ENCODE measurements at places on chromosomes 7 and 10.

- DNase-seq = no peak
Measured at GRCh38 chr7:46637793-46638735, 717.0 kb upstream of the IGFBP3 start.

DNA sequence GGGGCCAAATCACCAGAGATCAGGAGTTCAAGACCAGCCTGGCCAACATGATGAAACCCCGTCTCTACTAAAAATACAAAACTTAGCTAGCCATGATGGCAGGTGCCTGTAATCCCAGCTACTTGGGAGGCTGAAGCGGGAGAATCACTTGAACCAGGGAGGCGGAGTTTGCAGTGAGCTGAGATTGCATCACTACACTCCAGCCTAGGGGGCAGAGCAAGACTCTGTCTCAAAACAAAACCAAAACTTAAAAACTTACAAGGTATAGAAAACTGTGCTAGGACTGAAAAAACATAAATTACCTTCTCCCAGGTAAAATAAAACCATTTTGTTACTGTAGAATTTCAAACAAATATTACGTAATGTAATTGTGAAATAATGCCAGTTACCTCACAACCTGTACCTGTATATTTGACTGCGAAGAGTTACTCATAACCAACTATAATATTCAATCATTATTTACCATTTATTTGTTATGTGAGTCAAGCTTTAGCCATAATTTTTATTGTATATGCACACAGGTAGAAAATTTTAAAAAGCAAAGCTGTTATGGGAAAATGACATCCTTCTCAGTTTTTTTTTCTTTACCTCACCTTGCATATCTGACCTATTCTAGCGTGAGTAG, 180.9 kb downstream of the SEMA3A start:
- DNase-seq = no peak

DNA sequence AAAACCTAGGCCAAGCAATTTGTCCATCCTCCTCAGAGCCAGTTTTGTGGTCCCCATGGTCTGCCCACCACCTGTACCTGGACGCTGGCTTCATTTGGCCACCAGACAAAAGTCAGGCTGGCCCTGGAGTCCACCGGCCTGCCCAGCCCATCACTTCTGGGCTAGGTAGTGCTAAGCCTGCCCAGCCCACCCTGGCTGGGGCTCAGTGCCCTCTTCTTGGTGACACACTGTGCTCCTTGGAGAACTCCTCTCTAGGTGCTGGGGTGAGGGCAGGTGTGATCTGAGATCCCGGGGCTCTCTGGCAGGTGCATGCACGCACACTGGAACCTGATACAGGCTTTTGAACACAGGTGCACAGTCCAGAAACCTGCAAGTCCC, 1.1 kb downstream of the AIFM2 start:
- no peak for DNase-seq

- no peak for DNase-seq
Measured at GRCh38 chr7:93948106-93948505, 26.6 kb downstream of the GNG11 start.

- DNase-seq = no peak
Measured at GRCh38 chr10:82618007-82618406, 743.0 kb downstream of the NRG3 start.

DNA sequence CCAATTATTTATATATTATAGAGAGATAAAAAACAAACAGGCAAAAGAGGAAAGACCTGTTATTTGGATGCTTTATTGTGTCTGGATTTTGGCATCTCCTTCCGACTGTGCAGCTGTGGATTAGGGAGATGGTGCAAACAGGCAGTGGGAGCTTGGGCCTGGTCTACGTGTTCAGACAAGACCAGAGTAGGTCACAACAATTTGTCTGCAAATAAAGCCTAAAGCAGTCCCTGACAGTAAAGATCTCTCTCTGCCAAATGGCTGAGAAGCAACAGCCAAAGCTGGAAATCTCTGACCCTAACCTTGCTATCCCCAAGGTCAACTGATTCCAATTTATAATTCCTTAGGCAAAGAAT, 82.0 kb downstream of the ABLIM1 start:
- DNase-seq = no peak

DNA sequence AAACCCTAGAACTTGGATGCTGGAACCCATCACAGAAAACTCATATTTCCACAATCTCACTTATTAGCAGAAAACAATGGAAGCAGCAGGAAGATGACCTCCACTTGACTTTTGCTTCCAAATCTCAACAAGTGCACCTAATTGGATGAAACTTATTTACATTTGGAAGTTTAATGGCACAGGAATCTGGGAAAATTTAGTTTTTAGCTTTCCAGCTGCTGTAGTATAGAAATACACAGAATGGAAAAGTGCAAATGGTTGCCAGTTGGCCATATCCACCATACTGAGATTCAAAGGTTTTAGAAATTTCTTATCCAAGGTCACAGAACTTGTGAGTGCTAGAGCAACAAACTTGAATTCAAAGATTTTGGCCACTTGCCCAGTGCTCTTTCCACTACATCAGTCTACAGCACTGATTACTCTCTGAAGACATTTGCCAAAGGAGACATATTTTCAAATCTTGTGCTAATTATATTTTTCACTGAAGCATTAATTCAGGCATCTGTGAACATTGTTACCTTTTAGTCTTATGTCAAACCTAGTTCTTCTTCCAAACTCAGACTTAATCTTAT, 9.3 kb upstream of the AHR start:
- no peak for DNase-seq

DNA sequence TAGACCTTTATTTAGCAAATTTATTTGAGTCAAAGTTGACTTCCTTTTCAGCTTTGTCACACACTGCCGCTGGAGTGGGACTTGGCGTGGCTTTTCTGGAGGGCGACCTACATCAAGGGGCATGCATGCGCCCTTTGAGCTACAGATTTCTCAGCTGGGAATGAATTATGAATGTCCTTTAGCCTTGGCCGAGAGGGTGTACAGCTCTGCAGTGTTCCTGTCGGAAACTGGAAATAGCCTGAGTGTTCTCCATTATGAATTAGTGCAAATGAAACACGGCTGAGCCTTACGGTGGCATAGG, 79.7 kb downstream of the GLRX3 start:
- DNase-seq = no peak

GRCh38 chr10:42638821-42639270, 476 bp upstream of the ZNF33B start:
- peak; percentile 5 for DNase-seq

DNA sequence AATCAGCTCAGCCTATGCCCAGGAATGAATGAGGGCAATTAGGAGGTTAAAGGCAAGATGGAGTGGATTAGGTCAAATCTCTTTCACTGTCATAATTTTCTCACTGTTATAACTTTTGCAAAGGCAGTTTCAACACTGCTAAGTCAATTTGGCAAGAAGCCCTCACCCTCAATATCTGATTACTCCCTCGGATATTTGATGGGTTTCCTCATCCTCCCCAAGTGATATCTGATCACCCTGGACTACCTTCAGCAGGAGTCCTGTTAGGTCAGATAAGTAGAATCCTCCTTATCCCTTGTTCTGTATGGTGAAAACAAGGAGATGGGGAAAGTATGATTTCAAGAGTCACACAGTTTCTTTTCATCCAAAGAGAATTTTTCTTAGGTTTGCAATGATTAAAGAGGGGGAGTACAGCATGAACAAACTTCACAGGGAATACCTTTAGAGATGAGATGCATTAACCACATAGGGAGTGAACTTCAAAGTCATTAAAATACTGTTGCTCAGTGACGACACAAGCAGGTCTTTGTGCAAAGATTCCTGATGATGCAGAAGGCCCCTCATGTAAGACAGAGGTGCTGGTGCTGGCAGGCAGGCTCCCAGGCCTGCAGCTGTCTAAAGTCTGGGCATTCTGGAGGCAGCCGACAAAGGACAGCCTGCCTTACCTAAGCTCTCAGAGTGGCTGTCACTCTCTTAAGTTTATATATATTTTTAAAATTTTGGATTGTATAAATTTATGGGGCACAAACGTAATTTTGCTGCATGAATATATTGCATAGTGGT, 75.4 kb upstream of the POM121L12 start:
- no peak for DNase-seq

GRCh38 chr10:47402641-47403301, 18.7 kb upstream of the ZNF488 start:
- no peak for DNase-seq

DNA sequence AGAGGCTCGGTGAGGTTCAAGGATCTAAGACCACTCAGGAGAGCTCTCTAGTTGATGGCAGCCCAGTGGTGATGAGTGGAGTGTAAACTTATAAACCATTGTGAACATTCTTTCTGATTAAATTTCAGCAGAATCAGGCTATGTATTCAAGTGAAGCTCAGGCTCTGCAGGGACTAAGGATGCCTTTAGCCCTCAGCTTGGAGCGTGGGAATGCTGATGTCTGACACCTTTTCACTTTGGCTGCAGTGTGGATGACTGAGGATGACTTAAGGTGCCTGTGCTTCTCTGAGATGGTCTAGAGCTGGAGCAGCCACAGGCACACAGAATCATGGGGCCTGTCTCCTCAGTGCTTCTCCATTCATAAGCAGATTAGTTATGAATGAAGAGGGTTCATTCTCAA, 150.4 kb downstream of the SORCS3 start:
- DNase-seq = no peak

DNA sequence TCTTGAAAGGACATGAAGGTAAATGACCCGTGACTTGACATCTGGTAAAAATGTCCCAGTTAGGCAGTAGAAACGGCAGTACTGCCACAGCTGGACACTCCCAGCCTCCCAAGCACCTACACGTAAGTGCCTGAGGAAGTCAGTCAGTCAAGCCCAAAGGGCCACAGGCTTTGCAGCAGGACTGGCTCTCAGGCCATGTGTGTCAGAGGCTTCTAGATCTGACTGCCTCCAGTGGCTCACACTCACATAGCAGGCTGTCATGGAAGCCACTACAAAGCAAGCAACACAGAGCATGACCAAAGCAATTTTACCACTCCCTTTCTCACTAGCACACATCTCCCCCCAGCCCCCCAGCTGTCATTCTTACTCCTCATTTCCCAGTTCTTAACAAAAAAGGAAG, 17.8 kb upstream of the CCNJ start:
- no peak for DNase-seq

GRCh38 chr10:50286517-50286916, 35.2 kb upstream of the ASAH2 start:
- DNase-seq = no peak

- DNase-seq = no peak
Measured at GRCh38 chr10:118409295-118409694, 67.2 kb upstream of the FAM204A start.

- no peak for DNase-seq
Measured at GRCh38 chr10:86064931-86065662, 301.5 kb downstream of the GRID1 start.

DNA sequence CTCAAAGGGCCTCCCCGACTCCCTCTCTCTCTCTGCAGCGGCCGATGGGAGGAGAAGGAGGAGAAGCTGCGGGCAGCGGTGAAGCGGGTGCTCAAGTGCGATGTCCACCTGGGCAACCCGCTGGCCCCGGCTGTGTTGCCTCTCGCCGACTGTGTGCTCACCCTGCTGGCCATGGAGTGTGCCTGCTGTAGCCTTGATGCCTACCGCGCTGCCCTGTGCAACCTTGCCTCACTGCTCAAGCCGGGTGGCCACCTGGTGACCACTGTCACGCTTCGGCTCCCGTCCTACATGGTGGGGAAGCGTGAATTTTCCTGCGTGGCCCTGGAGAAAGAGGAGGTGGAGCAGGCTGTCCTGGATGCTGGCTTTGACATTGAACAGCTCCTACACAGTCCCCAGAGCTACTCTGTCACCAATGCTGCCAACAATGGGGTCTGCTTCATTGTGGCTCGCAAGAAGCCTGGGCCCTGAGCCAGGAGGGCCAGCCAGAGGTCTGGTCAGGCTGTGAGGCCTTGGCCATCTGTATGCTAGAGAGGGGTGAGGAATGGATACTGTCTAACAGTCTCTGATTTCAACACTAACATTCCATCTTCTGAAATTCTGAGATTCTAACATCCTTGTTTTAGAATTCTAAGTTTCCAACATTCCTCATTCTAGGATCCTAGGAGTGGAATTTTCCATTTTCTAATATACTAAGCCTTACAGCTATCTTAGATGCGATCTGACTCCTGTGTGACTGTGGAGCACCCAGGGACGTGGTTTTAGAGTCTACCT, 3.6 kb downstream of the INMT start:
- DNase-seq = no peak

- no peak for DNase-seq
Measured at GRCh38 chr10:34526186-34526585, 288.9 kb downstream of the PARD3 start.

- no peak for DNase-seq
Measured at GRCh38 chr10:89889606-89890005, 188.2 kb downstream of the KIF20B start.

- DNase-seq = no peak
Measured at GRCh38 chr7:150402671-150403321, 23.7 kb downstream of the ZNF775 start.

DNA sequence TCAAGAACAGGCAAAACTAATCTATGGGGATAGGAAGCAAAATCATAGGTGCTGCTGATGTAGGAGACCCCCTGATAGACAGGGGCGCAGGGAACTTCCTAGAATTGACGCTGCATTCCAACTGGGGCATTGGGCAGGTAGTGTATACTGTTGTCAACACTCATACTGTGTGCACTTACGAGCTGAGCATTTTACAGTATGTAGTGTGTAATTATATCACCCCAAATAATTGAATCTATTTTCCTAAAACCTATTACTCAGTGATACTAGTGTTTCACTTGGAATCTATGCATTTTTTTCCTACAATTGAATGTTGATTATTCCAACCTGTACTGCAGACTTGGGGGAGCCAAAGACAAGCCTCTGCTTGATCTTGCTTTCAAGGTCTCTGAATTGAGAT, 207.0 kb upstream of the PRKCQ start:
- no peak for DNase-seq

- no peak for DNase-seq
Measured at GRCh38 chr7:3000566-3000965, 43.1 kb downstream of the CARD11 start.

DNA sequence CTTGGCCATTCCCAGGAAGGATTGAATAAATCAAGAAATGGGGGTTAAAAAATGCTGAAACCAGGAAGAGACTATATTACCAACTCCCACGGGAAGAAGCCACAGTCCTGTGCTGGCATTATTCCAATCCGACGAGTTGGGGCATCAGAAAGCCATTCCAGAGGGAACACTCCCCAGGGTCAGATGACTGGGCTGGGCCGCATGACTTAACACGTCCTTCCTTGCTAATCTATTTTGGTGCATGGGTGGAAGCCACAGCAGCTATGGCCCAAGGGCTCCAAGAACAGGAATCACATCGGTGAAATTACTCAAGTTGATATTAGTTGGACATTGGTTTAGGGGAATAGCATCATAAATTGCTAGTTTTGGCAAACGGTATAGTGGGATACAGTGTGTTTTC, 592.9 kb upstream of the NRP1 start:
- DNase-seq = no peak

GRCh38 chr10:90023950-90024349, 322.6 kb downstream of the KIF20B start:
- DNase-seq = no peak

- no peak for DNase-seq
Measured at GRCh38 chr10:92126100-92126650, 164.7 kb downstream of the CPEB3 start.
